NCI-H2171 (cell line): ENCODE measurements at places on chromosomes 12 and 14.

DNA sequence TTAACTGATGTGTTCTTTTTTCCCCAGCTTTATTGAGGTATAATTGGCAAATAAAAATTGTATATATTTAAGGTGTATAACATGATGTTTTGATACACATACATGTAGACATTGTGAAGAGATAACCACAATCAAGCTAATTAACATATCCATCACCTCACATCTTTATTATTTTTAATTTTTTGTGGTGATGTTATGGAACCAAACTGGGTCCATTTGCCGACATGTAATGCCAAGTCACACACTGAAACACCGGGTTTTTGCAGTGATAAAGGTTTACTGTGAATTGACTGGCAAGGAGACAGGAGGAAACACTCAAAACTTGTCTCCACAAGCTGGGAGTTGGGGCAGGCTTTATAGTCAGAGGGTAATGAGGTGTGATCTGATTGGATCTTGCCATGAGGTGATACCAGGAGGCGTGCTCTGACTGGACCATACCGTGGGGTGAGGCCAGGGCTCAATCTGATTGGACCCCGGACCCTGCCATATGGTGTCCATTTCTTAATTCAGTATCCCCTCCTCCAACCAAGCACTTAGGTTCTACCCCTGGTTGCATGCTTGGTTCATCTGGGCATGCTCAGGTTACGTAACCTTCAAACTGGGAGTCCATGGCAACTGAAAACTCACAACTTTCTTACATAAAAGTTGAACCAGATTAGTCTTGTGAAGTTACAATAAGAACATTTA lies 11.8 kb upstream of the WSCD2 start:
- DNase-seq: peak; percentile 33

- DNase-seq: no peak
These were observed 67.2 kb downstream of the GLT1D1 start for GRCh38 chr12:128920468-128920867.

DNA sequence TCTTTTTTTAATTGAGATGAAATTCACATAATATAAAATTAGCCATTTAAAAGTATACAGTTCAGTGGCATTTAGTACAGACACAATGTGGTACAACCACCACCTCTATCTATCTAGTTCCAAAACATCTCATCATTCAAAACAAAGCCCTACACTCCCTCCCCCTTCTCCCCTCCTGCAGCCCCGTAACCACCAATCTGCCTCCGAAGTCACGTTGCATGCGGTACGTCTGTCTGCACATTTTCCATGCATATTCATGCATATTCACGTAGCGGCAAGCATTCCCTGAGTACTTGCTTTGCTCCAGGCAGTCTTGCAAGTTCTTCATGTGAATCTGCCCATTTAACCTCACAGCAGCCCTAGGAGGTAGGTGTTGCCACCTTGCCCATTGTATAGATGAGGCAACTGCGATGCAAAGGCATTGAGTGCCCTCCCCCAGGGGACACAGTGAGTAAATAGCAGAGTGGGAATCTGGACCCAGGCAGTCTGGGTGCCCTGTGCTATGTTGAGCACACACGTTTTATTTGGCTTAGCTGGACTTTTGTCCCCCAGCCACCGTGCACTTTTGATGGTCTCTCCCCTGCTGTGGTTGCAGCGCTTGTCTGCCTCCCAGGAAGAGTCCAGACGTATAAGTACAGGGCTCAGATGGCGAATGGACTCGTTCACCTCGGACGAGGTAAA lies 43.4 kb downstream of the RIN3 start:
- DNase-seq: no peak

DNA sequence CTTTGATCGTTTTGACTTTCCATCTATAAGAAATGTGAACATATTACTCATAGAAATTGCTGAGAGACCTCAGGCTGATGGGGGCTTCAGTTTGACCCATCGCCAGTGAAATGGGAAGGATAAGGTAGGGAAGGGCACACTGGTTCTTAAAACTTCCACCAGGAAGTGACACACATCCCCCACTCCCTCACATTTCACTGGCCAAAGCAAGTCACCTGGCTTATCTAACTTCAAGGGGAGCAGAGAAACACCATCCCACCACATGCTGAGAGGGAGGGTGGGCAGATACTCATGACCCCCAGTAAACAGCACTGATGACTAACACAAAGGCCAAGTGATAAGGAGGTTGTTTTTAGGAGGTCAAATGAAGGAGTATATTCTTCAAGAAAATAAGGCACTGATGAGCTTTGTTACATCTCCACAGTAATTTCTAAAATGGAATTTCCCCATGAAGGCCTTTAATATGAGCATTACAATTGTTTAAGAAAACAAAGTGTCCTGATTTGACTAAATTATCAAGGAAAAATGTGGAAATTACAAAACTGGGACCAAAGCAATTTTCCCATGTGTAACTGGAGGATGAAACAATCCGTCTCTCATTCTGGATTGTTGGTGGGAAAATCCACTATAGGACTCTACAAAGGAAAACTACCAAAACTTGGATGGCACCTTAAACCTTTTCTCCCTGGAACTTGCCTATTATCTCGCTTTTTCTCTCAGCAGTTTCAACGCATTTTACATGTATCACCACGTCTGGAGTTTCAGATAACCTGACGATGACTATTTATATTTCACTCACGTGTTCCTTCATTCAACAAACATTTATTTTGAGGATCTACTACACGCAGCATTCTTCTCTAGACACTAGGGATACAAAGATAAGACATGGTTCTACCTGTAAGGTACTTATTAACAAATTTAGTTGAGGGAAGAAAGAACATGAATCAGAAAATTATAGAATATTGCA lies 91.8 kb upstream of the EEA1 start:
- no peak for DNase-seq
